ENCODE measurements at places on chromosomes 1 and 21. TPM values are rescaled to one million over a fixed set of nuclear protein-coding genes. Genes with fewer than 3 reads are reported as not detected.

The ERG gene
- not detected for total RNA-seq

The TSTD1 gene
- total RNA-seq = 38.0 TPM

The LDLRAD1 gene
- not detected for total RNA-seq

The RPS27 gene
- total RNA-seq = 8,442 TPM

All from CD4-positive, alpha-beta T cell (primary cell).